Neural progenitor cell (in vitro differentiated cells): ENCODE measurements at places on chromosomes 7 and 10. TPM values are rescaled to one million over a fixed set of nuclear protein-coding genes. Genes with fewer than 3 reads are reported as not detected.

DNA sequence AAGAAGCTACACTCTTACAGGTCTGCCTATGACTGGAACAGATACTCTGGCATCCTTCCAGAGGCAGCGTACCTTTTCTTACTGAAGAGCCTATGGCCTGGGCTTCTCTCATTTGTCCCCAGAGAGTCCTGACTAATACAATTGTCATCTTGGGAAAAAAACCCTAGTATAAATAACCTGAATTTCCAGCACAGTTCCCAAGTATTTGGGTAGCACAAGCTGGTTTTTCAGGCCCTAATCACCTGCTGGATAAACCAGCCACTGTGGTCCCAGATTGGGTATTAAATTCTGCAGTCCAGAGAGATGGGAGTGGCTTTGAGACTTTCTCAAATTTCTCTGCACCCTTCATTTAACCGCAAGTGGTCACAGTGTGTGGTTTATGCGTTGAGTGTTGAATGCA lies 186.8 kb upstream of the NEBL start:
- no peak overlapping the region for H3K4me3 ChIP-seq
- no peak overlapping the region for H3K27ac ChIP-seq
- DNase-seq: no peak
- H3K4me1 ChIP-seq: peaks cover 13% of the 10 kb centered on the region
- no peaks in the 10 kb centered on the region for H3K36me3 ChIP-seq

DNA sequence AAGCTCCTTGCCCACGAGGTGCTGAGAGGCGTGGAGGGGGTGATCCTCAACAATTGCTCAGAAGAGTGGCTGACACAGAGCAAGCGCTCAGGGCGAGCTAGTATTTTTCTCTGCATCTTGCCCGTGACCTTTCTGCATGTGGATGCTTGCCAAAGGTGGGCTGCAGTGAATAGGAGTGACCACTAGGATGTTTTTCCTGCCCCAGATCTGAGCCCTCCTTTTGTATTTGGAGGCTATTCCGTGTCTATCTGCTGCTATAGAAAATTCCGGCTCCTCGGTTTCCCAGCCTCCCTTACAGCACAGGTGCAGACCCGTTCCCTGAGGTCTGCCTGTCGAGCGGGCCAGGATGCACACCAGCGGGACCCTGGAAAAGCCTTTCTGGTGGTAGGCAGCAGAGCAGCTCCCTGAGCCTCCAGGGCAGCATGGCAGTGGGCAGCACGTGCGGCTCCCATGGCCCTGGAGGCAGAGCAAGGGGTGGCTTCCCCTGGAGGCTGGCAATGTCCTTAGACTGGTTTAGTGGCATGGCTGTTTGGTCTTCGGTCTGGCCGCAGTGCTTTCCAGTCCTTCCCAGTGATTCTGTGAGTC lies 145.1 kb upstream of the PCBD1 start:
- H3K27ac ChIP-seq: no peak overlapping the region
- no peaks in the 10 kb centered on the region for H3K36me3 ChIP-seq
- H3K4me1 ChIP-seq: peaks cover 13% of the 10 kb centered on the region

GRCh38 chr10:11693376-11693775 lies 48.8 kb upstream of the ECHDC3 start:
- DNase-seq: no peak
- H3K27ac ChIP-seq: no peak overlapping the region
- no peak overlapping the region for H3K4me3 ChIP-seq
- no peaks in the 10 kb centered on the region for H3K36me3 ChIP-seq
- H3K4me1 ChIP-seq: no peaks in the 10 kb centered on the region

DNA sequence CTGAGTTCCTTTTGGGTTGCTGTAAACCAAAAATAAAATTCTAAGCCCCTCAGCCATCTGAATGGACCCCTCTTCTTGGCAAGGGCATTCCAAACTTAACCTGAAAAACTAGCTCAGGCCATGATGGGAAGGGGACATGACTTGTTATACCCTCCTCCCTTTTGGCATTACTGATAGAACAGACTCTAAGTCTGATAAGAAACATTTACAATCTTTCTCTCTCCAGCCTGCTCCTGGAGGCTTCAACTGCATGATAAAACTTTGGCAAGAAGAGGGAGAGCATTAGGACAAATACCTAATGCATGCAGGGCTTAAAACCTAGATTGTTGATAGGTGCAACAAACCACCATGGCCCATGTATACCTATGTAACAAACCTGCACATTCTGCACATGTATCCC lies 40.9 kb upstream of the ATOH7 start:
- H3K4me1 ChIP-seq: peaks cover 17% of the 10 kb centered on the region
- no peak for DNase-seq
- no peaks in the 10 kb centered on the region for H3K36me3 ChIP-seq
- H3K4me3 ChIP-seq: no peak overlapping the region
- peaks cover 24% of the 10 kb centered on the region for H3K27me3 ChIP-seq
- no peak overlapping the region for H3K27ac ChIP-seq

- no peak overlapping the region for H3K27ac ChIP-seq
- no peak for DNase-seq
- H3K4me3 ChIP-seq: no peak overlapping the region
- no peaks in the 10 kb centered on the region for H3K27me3 ChIP-seq
These were observed 34.6 kb upstream of the ZNF273 start for GRCh38 chr7:64868499-64868898.

DNA sequence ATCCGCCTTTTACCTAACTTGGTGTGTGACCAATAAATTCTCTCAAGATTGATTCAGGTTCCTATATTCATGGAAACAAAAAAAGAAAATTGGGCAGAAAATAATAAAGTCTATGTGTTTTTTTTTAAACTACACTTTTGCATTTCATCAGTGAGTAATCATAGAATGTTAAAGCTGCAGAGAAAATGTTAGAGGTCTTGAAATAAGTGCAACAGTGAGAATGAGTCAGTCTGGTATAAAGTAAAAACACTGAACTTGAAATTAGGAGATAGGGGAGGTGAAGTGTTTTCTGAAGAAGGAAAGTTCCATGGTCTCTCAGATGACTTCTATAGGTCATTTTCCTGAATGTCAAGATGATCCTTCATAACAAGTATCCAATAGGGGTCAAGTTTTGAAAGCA lies 202.6 kb upstream of the NRP1 start:
- DNase-seq: no peak
- no peaks in the 10 kb centered on the region for H3K4me1 ChIP-seq
- H3K27ac ChIP-seq: no peak overlapping the region
- no peaks in the 10 kb centered on the region for H3K27me3 ChIP-seq
- no peak overlapping the region for H3K4me3 ChIP-seq

DNA sequence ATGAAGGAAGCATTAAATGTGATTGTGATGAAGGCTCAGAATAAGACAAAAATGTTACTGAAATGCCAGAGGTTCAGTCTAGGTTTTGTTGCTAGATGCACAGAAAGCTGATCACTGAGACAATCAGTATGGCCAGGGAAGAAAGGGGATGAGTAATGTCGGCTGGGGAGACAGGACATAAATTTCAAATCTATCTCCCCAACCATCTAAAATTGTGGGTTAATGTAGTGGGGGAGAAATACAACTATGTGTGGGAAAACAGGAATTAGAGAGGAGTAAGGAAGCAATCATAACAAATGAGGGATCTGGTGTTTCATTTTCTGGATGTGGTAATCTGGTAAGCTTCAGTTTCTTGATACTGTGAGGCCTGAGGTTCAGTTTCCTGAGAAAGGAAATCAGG lies 1111.0 kb downstream of the XPNPEP1 start:
- no peaks in the 10 kb centered on the region for H3K36me3 ChIP-seq
- no peaks in the 10 kb centered on the region for H3K27me3 ChIP-seq
- no peak overlapping the region for H3K27ac ChIP-seq
- no peak for DNase-seq
- H3K4me1 ChIP-seq: no peaks in the 10 kb centered on the region

DNA sequence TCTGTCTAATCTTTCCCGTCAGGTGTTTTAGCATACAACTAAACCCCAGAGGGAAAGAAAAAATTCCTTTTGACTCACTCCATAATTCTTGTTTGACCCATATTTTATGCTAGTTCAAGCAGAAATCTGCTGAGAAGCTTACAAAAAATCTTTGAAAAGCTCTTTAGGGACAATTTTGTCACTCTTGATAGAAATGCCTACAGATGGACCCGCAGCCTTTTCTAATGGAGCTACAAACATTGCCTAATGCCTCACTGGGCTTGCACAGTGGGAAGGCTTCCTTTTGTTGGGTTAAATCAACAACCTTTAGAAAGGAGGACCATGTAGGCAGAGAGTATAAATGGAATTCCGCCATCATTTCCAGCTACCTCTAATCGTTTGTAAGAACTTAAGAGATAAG lies 344.5 kb downstream of the PCLO start:
- peak overlapping the region; percentile 75 for H3K27ac ChIP-seq
- peaks cover 39% of the 10 kb centered on the region for H3K4me1 ChIP-seq
- DNase-seq: peak; percentile 79

GRCh38 chr10:117541405-117541908 lies 1.1 kb upstream of the EMX2 start:
- H3K4me3 ChIP-seq: peak overlapping the region; percentile 83
- peaks cover 98% of the 10 kb centered on the region for H3K27me3 ChIP-seq
- DNase-seq: peak; percentile 90
- H3K4me1 ChIP-seq: peaks cover 35% of the 10 kb centered on the region
- no peaks in the 10 kb centered on the region for H3K36me3 ChIP-seq

DNA sequence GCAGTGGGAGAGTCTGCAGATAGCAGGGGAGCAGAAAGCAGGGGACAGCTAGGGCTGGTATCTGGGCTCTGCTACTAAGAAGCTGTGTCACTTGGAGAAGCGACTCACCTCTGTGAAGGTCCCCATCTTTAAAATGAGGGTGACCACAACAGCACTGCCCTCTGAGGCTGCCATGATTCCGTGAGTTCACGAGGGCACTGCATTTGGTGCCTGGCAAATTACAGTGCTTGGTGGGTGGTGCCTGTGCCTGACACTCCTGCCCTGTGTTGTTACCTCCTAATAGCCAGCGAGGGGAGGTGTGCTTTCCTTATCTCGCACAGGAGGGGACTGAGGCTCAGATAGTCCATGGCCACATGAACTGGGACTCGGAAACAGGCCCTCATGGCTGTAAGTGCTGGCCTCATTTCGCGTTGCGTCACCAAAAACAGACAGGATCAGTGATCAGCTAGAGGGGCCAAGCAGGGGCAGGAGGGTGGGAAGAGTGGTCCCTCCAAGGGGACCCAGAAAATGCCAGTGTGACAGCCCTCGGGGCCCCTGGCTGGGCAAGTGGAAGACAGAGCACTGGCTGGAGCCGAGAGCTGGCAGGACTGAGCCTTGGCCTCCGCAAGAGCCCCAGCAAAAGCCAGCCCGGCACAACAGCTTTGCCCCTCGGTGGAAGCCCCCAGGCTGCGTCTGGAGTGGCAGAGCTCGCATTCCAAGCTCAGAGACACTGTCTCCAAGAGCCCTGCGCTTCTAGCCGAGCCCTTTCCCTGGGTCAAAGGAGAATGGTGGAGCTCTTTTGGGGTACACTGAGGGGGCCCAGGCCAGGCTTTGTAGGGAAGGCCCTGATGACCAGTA lies 17.3 kb upstream of the BNIP3 start:
- H3K4me1 ChIP-seq: peaks cover 13% of the 10 kb centered on the region
- H3K36me3 ChIP-seq: no peaks in the 10 kb centered on the region
- no peak for DNase-seq

DNA sequence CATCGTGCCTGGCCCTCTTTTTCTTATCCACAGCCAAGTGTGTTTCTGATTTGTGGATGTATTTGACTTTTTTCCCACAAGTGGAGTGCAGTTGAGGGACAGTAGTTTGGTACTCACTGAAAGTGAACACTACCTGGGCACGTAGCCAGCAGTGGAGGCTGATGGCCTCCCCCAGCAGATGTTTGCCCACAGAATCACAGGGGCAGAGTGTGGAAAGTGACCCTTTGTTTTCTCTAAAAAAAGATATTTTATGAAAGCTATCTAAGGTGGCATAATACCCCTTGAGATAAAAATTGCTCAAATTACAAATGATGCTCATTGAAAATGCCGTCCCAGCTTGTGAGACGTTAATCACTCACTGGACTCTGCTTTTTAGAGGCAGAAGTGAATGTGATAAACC lies 29.1 kb downstream of the WDR37 start:
- no peak overlapping the region for H3K27ac ChIP-seq
- H3K4me1 ChIP-seq: no peaks in the 10 kb centered on the region
- no peaks in the 10 kb centered on the region for H3K27me3 ChIP-seq
- H3K4me3 ChIP-seq: no peak overlapping the region
- H3K36me3 ChIP-seq: peaks cover 4% of the 10 kb centered on the region

- no peak overlapping the region for H3K4me3 ChIP-seq
- H3K36me3 ChIP-seq: no peaks in the 10 kb centered on the region
- peaks cover 31% of the 10 kb centered on the region for H3K4me1 ChIP-seq
- no peak overlapping the region for H3K27ac ChIP-seq
These were observed 32.8 kb downstream of the ARL4A start for GRCh38 chr7:12719981-12720865.

DNA sequence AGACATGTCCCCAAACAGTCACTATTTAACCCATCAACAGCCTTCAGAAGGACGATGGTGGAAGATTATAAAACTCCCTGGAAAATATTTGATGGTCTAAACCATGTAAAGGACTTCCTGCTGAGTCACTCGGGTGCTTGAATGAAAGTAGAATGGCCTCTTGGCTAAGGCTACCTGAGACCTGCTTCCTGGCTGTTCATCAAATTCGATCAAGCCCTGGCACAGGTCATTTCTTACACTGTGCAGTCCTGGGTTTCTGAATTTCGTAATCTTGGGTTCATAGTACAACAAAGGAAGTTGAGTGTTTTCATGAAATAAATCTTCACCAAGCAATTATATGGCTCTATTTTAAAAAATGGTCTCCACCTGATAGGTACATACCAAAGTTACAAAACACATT lies 260.3 kb upstream of the RNF32 start:
- no peak overlapping the region for H3K27ac ChIP-seq
- no peaks in the 10 kb centered on the region for H3K27me3 ChIP-seq
- DNase-seq: no peak

DNA sequence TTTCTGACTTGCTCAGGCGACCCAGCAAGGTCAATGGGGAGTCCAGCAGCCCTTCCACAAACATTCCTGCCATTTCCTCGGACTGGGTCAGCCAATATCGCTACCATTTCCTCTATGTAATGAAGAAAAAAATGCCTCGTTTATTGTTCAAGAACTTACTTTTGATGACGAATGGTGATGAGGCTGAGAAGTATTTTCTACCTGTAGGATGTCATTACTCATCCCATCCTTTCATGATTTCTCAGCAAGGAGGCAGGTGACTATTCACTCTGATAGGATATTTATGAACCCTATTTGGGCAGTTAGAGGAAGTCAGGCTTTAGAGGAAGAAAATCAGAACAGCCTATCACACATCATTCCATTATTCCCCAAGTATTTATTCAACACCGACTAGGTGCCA lies 178.6 kb downstream of the FANK1 start:
- no peaks in the 10 kb centered on the region for H3K27me3 ChIP-seq
- H3K36me3 ChIP-seq: no peaks in the 10 kb centered on the region
- H3K4me3 ChIP-seq: no peak overlapping the region
- no peak for DNase-seq

Gene ZNF786
- total RNA-seq: 6.3 and 11.5 TPM in 2 replicates

Gene PTPRN2
- total RNA-seq: 3.0 and 4.9 TPM in 2 replicates

Gene ABCF2
- total RNA-seq: 31.3 and 40.7 TPM in 2 replicates

Gene NANOS1
- 10.2 and 12.4 TPM in 2 replicates for total RNA-seq

Gene EVX1
- total RNA-seq: not detected in 2 replicates

Gene TECTB
- not detected in 2 replicates for total RNA-seq

Gene OR2A42
- 0.15 TPM in 1 of 2 replicates, not detected in the other for total RNA-seq
